ENCODE measurements at places on chromosomes 12 and 14.

DNA sequence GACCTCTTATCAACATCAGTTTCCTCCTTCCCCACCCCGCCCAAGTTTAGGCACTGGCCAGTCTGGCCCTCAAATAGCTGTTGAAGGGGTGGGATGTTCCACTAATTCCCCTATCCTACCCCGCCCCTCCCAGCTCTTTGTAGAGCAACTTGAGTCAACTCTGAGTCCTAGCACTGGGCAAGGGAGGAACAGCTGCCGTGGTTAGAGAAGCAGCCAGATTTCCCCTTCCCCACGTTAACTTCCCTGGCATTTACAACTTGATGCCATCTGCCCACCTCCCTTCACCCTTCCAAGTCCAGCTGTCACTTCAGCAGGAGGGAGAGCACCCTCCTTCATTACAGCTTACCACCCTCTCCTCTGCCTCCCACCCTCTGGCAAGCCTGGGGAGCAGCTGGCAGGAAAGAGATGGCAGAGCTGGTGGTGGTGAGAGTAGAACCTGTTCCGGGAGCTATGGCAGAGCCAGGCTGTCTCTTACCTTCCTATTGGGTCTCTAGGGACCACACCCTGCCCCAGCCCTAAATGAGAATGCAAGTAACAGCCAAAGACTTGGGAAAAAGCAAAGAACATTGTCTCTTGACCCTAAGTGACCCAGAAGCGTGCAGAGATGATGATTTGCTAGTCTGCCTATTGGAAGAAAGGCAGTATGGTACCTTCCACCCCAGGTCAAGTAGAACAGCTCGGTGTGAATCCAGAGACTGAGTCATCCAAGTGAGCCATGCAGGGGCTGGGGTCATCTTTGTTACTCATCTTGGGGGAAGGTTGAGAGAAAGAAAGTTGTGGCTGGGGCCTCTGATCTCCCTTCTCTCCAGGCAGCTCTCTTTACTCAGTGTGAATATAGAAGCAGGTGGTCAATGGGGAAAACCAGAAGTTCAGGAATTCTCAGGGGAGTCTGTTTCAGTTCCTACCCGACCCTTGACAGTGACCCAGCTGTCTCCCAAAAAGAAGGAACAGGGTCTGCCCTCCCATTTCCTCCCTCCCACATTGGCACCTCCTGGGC, 1.5 kb downstream of the BLOC1S1 start:
- peak; percentile 74 for DNase-seq

DNA sequence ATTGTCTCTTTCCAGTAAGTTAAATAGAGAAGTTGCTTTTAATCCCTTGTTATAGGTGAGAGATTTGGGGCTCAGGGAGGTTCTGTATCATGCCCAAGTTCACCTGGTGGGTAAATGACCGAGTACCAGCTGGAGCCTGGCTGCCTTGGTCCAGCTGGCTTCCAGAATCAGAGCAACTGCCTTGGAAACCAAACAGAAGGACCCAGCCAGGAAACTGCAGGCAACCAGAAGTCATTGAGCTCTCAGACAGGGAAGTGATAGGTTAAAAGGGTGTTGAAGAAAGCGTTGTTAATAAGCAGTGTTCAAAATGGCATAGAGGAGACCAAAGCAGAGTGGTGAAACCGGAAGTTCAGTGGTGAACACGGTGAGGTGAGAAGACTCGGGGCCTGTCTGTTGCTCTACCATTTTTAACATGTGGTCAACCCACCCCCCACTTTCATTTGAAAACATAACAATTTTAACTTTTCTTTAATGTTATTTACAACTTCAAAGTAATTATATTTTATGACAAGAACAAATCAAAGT, 54.9 kb downstream of the PLEKHG7 start:
- no peak for DNase-seq

GRCh38 chr14:67566908-67567307, 33.2 kb downstream of the PIGH start:
- peak; percentile 57 for DNase-seq

DNA sequence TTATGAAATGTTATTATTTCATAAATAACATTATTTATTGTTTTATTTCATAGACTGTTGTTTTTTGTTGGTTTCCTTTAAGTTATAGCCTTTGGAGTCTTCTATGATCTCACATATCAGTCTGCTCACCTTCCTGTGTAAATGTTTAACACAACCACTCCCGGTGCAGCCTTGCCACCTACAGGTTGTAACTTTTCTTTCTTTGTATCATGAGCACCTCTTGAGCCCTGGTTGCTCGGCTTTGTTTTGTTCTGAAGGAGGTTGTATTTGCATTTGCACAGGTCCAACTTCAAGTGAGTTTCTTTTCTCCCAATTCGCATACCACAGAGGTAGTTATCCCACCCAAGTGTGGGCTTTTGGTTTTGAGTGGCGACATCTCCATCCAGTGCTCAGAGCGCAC, 121.4 kb downstream of the SLC15A4 start:
- DNase-seq, result no peak

GRCh38 chr12:121713793-121714192, 1.2 kb downstream of the TMEM120B start:
- DNase-seq, result no peak

DNA sequence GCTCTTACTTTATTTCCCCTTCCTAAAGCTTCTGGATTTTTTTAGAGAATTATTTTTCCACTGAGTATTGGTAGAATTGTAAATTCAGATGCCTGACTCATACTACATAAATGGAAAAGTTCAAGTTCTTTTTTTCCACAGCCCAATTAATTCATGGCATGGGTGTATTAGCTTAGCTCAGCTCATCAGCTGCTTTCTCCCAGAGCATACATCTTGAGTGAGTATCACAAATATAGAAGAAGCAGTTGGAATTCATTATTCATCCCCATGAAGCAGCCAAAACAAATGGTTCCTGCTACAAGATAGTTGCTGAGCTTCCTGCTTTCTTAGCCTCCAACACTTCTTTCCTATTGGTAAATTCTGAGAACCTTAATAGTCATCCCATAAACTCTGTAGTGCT, 105.1 kb downstream of the C12orf50 start:
- no peak for DNase-seq

All from mesendoderm (in vitro differentiated cells).